ENCODE measurements at places on chromosomes 2 and 18.

DNA sequence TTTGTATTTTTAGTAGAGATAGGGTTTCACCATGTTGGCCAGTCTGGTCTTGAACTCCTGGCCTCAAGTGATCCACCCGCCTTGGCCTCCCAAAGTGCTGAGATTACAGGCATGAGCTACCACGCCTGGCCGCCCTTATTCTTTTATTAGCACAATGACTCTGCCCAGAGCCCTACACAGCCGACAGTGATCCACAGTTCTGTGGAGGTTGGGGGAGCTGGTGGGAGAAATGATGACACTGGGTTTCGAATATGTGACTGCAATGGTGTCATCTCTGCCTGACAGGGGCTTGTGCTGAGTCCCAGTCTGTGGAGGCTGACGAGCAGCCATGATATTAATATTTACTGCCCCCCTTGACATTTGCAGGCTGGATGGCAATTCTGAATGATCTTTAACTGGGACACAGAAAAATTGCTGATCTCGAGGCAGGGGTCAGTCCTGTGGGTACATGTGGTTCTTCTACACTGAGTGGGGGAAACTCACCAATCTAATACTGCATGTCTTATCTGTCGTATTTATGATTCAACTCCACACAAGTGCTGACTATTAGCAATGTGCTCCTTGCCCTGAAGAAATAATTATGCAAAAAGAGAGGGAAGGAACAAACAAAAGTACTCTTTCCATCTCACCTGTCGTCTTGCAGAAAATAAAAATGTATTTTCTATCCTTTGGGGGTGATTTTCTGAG is 6.3 kb upstream of the CTAGE1 start:
- no peak for DNase-seq

DNA sequence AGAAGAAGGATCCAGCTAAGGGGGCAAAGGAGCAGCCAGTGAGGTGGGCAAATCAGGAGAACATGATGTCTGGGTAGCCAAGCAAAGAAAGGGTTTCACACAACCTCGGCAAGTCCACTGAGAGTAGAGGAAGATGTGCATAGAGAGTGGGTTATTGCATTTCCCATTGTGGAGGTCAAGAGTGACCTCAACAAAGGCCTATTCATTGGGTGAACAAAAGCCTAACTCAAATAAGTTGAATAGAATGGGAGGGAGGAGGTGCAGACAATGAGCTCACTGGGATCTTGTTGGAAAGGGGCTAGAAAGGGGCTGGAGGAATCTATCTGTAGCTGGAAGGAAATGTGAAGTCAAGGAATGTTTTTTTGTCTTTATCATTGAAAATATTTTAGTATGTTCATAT is 14.0 kb upstream of the PDCL3 start:
- DNase-seq: no peak

- DNase-seq: no peak
Observed at GRCh38 chr2:961786-962185, 11.1 kb downstream of the SNTG2 start.

DNA sequence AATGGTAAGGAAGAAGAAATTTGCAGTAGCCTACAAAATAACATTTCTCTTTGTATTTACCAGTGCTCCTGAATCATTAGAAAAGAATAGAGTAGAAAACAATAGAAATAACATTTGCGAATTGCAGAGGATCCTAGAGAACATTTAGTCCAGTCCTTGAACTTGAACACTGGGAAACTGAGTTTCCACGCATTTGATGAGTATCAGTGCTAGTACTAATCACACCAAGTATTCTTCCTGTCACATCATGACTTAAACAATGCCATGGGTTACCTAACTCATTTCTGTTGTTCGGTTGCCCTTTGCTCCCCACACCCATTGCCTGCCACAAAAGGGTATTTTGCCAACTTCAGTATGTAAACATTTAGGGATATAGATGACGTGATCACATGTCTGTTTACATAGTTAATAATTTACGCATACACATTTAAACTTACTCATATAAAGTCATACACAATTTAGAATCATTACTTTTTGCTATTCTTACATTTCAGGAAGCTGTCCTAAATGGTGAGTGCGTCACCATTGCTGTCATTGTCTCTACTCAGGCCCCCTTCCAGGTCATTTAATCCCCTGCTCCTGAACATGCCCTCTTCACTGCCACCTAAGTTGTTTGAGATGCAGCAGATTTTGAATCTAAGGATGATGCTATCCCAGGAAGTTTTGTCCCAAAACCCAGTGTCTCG is 42.3 kb downstream of the CRIM1 start:
- no peak for DNase-seq

DNA sequence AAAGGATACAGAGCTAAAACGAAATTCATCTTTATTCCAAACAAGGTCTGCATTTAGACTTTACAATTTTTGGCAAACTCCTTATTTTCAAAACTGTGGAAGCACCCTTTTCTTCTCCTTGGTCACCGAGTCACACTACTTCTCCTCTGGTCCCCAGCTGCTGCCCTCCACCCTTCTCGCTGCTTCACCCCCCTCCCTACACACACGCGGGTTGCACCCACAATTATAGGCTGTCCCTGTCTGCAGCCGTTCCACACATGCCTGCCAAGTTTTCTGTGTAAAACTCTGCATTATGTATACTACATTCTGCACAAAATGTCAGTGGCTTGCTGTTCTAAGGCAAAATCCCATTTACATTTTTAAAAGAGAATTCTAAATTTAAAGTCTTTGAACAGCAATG is 63.5 kb downstream of the PTPN2 start:
- DNase-seq: no peak

DNA sequence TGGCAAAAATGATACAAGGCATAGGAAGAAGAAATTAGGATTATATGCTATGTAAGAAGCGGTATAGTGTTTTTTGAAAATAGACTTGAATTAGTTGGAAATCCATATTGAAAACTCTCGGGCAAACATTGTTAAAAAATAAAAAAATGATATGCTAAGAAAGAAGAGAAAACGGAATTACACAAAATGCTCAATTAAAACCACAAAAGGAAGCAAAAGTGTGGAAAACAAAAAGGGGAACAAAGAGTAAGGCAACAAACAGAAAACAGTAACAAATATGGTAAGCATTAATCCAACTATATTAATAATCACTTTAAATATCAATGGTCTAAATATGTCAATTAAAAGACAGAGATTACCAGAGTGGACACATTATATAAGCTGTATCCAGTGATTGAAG is 58.4 kb downstream of the TXNL1 start:
- DNase-seq: no peak

DNA sequence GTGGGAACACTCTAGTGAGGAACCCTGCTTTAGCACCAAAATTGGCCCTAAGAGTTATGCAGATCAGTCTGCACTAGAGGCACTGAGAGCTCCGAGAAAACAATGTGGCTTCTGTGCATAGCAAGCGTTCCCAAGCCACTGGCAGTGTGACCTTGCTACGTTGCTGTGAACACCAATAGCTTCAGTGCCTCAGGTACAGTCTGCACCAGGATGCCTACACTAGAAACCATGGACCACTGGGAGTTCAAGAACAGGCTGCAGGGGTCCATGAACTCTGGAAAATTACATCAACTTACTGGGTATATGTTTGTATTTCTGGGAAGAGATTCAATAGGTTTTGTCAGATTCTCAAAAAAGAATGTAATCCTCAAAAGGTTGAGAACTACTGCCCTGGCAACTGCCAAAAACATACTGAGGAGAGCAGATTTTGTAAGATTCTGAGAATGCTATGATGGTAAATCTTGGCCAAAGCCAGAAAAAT is 18.3 kb upstream of the SP3 start:
- DNase-seq: no peak

- DNase-seq: no peak
Observed at GRCh38 chr18:57429167-57430078, 5.8 kb upstream of the ONECUT2 start.

- no peak for DNase-seq
Observed at GRCh38 chr2:209633911-209634310, 137.7 kb upstream of the UNC80 start.

DNA sequence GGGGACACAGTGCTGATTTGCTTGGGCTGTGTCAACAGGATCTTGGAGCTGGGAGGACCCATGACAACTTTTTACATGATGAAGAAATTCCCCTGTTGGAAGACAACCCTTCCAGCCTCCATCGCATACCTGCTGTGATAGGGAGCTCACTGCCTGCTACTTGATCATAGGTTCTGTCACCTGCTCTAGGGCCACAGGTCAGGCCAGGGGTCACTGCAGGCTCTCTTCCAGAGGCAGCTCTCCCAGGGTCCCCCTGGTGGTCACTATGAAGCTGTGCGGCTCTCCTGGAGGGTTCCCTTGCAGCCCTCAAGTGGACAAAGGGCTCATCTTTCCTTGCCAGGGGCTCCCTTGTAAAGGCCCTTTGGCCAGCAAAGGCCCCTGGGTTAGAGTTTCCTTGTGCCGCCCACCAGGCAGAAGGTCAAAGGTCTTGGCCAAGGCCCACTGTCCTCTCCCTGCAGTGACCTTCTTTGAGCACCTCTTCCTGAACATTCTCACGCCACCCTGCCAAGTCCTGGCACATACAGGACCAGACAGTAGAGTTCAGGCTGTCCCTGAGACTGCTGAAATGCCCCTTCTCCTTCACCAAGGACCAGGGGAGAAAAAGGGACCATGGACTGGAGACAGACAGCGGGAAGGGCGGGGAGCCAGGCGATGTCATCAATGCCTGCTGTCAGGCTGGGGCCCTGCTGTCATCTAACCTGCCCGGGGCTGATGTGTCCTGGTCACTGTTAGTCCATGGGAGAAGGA is 345.1 kb downstream of the DYSF start:
- peak; percentile 56 for DNase-seq

- no peak for DNase-seq
Observed at GRCh38 chr2:46308081-46308480, 10.9 kb downstream of the EPAS1 start.

DNA sequence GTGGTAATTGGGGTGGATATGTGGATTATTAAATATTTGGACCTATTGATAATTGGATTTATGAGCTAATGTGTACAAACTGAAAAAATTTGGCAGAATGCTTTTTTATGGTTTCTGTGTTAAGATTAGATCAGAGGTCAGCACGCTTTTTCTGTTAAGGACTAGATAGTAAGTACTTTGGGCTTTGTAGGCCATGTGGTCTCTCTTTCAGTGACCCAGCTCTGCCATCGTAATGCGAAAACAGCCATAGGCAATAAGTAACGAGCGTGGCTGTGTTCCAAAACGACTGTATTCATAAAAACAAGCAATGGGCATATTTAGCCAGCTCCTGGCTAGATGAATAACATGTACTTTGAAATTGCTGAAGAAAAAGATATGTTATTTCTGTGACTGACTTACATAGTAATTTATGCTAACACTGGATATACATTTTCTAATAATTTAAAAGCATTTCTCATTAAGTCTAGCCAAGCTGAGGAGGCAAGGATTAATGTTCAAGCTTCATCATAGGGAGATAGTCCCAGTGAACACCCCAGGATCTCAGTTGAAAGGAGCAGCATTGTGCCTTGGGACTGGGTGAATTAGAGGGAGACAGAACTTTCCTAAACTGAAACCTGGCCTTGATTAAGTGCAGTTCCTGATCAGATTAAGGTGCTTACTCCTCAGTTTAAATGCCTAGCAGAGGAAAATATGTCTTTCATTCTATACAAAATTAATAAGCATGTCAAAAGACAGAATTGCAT is 20.0 kb downstream of the CCDC138 start:
- no peak for DNase-seq

DNA sequence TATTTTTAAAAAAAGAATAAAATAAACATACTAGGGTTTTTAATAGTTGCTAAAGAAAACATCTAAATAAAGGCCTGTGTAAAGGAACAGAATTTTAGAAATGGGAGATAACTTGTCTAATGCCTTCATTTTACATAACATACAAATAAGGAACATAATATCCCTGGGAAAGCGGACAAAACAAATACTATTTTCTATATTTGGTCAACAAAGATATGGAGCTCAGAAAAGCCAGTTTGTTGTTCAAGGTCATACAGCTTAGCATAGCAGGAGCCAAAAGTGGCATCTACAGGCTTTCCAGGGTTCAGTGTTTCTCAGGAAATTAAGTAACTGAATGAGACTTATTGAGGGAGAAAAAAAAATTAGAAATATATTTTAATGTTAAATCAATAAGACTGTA is 73.4 kb upstream of the CD226 start:
- DNase-seq: no peak

GRCh38 chr2:134934641-134935040 is 16.0 kb downstream of the CCNT2 start:
- DNase-seq: no peak

GRCh38 chr2:10415048-10415447 is 33.1 kb downstream of the ODC1 start:
- DNase-seq: no peak

GRCh38 chr2:234273887-234274584 is 222.8 kb downstream of the ARL4C start:
- DNase-seq: no peak

DNA sequence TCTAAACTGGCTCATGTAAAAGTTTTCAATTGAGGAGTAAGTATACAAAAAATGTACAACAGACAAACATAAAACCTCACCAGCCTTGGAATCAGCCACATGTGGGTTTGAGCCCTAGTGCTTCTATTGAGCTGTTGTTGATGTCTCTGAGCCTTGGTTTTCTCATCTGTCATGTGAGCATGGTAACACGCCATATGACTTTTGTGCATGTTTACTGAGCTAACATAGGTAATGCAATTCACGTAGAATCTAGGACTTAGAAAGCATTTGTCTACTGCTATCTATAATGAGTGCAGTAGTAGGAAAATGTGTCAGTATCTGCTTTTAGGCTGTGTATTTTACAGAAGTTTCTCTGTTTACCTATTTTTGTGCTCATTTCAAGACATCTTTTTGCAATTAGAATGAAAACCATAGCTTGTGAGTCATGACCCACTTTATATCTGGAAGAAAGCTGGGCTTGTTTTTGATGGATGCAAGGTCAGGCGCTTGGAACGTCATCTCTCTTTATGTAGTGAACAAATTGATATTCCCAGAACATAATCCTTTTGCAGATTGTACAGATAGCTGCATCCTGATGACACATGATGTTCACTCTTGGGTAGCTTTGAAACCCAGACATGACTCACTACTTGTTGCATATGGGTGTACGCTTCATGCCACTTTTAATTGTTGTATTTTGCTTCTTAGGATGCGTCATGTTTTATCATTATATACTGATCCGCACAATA is 94.3 kb downstream of the RNF144A start:
- peak; percentile 73 for DNase-seq

DNA sequence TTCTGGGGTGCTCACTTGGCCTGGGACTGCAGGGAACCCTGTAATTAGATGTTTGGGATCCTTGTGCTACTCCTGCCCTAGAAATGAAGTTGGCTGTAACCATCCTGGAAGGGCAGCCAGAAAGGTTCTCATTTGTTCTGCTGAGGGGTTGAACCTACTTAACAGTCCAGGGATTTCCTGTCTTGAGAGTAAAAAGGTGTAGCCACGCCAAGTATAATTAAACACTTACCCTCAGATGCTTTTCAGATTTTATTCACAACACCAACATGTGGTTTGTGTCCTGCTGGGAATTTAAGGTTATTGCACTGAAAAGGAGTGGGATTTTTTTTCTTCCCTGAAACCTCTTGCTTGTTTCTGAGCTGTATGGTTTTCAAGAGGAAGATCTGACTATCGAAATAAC is 222.4 kb upstream of the APCDD1 start:
- no peak for DNase-seq

GRCh38 chr2:176467595-176467994 is 198.4 kb downstream of the MTX2 start:
- no peak for DNase-seq

Data from AG08395 (cell line).